ENCODE measurements at places on chromosomes 1 and 21. TPM values are rescaled to one million over a fixed set of nuclear protein-coding genes. Genes with fewer than 3 reads are reported as not detected.

FHAD1 gene
- polyA plus RNA-seq = 3.3 TPM

TNFRSF14 gene
- polyA plus RNA-seq = 20.9 TPM

GSTM1 gene
- 111 TPM for polyA plus RNA-seq

RNF186 gene
- not detected for polyA plus RNA-seq

SMPDL3B gene
- polyA plus RNA-seq = 16.2 TPM

- DNase-seq = no peak
Observed at GRCh38 chr1:206025283-206025820, 1.7 kb upstream of the CTSE start.

DNA sequence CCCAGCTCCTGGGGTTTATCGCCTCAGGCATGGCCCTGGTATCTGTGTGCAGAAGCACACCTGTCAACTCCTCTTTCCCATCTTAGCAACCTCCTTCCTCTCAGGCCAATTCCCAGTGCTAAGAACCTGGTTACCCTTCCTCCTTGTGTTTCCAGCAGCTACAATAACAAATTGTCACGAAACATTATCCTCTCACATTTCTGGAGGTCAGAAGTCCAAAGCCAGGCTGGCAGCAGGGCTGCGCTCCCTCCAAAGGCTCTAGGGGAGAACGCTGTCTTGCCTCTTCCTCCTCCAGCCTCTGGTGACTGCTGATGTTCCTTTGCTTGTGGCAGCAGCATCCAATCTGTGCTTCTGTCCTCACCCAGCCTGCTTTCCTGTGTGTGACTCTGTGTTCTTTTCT is 10.7 kb upstream of the MRPS14 start:
- no peak for DNase-seq

DNA sequence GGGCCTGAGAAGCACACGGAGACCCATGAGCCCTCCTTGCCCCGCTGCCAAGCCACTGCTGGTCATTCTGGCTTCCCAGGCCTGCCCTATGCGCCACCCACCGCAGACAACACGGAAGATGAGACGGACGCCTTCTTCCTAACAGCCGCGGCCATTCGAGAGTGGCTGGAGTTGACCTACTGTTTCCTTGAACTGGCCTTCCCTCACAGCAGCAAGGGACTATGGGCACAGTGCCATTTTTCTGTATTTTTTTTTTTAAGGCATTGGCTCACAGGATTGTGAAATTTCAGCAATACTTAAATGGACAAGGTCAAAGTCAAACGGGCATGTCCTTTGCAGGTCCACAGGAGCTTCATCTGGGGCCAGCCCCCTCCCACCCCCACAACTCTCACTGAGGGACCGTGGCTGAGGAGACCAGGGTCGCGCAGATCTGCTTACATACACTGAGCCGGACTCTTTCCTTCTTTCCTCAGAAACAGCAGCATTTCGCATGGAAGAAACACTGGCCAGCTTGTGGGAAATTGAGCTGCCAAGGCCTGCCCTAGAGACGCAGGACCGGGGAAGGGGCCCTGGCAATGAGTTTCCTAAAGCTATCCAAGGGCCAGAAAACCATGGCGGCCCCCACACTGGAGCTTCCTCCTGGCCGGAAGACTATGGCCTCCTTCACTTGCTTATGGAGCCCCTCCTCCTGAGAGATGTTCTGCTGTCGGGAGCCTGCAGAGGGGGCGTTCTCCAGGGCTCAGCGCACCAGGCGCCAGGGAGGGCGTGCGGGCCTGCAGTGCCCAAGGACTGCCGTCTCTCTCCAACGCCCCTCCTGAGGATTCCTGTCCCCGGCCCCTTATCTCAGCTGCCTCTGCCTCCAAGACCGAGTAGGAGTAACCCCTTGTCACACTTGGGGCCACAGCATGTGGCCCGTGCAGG is 98.9 kb downstream of the PGBD5 start:
- DNase-seq = no peak

Measured in renal cortex interstitium (tissue), 15 donors.